ENCODE measurements at places on chromosomes 13 and 19.
A peak's percentile ranks its signal among the peaks of the same experiment; 100 is the strongest.

- no peak for DNase-seq
These were observed 251.6 kb upstream of the GPC6 start for GRCh38 chr13:92974905-92975429.

GRCh38 chr19:1599460-1599846 lies 5.8 kb downstream of the UQCR11 start:
- no peak for DNase-seq

DNA sequence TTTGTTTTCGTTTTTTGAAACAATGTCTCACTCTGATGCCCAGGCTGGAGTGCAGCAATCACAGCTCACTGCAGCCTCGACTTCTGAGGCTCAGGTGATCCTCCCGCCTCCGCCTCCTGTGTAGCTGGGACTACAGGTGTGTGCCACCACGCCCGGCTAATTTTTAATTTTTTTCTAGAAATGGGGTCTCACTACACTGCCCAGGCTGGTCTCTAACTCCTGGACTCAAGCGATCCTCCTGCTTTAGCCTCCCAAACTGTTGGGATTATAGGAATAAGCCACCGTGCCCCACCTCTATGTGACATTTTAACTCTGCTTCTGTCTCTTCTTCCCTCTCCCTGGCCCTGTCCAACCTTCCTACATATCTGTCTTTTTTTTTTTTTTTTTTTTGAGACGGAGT lies 5.1 kb downstream of the ATP1A3 start:
- no peak for DNase-seq

DNA sequence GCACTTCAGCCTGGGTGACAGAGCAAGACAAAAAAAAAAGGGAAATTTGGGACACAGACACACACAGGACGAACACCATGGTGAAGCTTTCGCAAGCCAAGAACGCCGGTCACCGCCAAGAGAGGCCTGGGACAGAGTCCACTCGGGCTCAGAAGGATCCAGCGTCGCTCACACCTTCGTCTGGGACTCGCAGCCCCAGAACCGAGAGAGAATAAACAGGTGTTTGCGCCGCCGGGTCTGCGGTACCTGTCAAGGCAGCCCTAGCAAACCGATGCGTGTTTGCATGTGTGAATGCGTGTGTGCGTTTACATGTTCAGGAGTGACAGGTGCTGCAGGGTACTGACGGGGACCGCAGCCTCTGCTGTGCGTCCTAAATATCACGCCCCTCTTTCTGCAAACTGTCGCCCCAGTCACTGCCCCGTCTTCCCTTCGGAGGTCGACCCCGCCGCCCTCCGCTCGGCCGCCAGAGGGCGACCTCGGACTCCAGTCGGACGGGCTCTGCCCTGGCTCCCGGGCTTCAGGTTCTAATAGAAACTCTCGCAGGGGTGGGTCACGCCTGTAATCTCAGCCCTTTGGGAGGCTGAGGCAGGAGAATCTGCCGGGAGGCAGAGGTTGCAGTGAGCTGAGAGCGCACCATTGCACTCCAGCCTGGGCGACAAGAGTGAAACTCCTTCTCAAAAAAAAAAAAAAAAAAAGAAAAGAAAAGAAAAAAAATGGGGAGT lies 11.8 kb upstream of the CSNK1G2 start:
- DNase-seq, result no peak

- DNase-seq, result no peak
These were observed 3.4 kb upstream of the POMP start for GRCh38 chr13:28655561-28655960.

DNA sequence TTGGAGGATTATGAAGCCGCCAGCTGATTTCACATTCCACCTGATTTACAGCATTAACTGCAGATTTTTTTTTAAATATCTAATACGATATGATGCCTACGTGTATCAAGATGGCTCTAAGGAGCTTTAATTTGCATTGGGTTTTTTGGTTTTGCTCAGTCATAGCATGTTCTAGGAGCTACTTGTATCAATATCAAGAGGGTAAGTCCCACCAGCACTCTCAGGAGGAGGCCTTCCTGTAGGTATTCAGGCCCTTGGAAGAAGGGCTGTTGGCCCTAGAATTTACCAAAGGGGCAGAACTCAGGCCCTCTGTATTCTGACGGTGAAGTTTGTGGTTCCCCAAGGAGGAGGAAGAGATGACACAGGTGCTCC lies 97.2 kb upstream of the IPO5 start:
- no peak for DNase-seq

DNA sequence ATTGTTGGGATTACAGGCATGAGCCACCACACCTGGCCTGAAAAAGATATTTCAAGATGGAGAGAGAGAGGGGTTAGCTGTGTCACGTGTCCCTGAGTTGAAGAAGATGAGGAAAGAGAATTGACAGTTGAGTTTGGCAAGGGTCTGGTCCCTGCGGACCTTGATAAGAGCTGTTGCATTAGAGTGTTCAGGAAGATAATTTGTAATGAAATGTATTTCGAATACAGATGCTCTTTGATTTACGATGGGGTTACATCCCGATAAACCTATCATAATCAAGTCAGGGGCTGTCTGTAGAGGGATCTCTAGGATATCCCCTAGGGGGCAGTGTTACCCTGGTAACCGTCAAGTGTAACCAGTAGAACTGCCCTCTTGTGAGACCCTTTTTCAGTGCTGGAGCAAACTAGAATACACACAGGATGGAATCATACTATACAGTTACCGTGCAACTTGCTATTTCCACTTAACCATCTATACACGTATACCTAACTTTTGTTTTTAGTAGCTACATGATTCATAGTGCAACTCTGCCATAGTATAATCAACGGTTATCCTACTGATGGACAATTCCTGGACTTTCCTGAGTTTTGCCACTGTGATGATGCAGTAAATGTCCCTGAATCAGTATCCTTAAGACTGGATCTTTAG lies 1.5 kb upstream of the ELOF1 start:
- no peak for DNase-seq

DNA sequence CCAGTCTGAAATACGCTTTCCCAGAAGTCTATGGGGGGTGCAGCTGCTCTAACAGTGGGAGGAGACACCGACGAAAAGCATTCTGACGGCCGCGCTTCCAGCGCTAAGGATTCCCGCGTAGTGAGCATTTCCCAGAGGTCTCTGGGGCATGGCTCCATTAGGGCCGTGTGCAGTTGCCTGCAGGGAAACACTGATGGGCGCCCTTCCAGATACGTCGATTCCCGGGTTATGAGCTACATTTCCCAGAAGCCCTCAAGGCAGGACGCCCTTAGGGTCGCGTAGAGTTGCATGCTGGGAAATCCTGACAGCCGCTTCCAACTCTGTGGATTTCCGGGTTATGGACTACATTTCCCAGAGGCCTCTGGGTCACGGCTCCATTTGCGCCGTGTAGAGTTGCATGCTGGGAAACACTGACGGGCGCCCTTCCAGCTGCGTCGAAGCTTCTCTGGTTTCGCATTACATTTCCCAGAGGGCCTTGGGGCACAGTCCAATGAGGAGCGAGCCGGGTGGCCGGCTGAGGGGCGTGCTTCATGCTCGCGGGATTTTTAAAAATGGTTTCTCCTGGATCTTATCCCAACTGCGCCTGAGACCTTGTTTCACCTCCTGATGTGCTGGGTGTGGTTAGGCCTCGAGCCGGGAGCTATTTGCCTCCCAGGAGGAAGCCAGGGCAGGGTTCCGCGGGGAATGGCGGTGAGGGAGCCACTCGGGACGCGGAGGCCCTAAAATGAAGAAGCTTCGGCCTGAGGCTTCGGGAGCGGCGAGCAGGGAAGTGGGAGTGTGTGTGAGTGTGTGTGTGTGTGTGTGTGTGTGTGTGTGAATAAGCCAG lies 17.2 kb upstream of the ZNF331 start:
- peak; percentile 97 for DNase-seq

Measured in non-pigmented ciliary epithelial cell (primary cell).